ENCODE measurements at places on chromosomes 7 and 10.

DNA sequence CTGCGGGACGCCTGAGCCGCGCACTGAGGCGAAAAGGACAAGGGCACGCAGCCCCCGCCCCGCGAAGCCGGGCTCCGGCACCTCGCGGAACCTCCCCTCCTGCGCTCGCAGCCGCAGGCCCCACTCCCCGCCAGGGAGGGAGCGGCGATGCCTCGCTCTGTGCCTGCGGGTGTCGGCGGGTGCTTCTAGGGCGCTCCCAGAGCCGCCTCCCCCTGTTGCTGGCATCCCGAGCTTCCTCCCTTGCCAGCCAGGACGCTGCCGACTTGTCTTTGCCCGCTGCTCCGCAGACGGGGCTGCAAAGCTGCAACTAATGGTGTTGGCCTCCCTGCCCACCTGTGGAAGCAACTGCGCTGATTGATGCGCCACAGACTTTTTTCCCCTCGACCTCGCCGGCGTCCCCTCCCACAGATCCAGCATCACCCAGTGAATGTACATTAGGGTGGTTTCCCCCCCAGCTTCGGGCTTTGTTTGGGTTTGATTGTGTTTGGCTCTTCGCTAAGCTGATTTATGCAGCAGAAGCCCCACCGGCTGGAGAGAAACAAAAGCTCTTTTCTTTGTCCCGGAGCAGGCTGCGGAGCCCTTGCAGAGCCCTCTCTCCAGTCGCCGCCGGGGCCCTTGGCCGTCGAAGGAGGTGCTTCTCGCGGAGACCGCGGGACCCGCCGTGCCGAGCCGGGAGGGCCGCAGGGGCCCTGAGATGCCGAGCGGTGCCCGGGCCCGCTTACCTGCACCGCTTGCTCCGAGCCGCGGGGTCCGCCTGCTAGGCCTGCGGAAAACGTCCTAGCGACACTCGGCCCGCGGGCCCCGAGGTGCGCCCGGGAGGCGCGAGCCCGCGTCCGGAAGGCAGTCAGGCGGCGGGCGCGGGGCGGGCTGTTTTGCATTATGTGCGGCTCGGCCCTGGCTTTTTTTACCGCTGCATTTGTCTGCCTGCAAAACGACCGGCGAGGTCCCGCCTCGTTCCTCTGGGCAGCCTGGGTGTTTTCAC is 519 bp downstream of the ITGB8 start:
- DNase-seq, result no peak

DNA sequence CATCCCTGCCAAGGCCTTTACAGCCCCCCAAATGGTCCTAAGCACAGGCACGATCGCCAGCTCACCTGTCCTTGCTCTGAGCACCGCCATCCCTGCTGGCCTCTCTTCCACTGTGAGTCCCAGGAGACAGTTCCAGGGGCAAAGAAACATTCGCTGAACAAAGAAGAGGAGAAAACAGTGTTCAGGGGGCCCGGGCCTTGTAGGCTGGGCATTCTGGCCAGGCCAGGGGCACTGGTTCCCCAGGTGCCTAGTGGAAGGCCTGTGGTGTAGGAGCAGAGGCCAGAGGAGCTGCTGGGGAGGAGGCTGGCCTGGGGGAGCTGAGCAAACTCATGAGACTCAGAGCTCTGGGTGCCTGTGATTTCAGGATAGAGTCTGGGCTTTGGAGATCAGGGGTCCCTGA is 22.6 kb downstream of the AQP1 start:
- DNase-seq, result no peak

DNA sequence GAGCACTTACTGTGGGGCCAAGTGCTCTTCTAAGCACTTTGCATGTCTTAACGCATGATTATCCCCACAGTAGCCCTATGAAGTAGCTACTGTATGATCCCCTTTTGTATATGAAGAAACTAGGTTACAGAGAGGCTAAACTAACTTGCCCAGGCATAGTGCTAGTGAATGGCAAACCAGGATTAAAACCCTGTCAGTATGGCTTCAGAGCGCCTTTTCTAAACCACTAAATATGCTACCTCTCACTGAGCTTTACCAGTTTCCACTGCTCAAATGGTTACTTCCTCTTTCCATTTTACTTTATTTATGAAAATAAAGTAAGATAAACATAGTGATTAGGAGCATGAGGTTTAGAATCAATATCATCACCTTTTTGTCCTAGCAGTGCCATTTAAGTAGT is 73.6 kb downstream of the PODXL start:
- peak; percentile 1 for DNase-seq

DNA sequence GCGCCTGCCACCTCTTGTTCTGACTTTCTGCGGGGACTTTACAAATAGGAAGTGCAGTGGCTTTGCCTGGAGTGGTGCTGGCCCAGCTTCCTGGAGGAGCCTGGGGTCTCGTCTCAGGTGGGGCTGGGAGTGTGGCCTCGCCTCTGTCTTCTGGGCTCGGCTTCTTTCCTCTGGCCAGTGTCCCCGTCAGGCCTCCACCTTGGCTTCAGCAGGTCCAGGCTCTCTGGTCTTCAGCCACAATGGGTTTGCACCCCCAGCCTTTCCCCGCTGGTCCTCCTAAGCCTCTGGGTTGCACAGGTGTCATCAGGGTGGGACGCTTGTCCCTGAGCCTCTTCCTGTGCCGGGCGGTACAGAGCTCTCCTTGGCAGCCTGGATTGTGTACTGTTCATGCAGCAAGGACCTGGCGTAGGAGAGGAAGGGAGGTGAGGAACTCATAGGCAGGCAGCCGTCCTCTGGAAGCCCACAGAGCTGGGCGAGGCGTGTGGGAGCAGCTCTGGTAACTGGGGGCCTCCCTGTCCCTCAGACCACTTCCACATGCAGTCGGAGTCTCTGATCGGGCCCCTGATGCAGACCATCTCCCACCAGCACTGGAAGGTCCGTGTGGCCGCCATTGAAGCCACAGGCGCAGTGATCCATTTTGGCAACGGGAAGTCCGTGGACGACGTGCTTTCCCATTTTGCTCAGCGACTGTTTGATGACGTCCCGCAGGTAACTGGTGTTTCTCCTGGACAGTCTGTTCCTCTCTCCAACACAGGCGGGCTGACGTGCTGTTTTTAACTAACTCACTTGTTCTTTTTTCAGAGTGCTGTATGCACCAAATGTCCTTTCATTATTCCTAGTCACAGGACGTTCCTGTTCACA is 2.3 kb upstream of the PRKAR1B start:
- no peak for DNase-seq

DNA sequence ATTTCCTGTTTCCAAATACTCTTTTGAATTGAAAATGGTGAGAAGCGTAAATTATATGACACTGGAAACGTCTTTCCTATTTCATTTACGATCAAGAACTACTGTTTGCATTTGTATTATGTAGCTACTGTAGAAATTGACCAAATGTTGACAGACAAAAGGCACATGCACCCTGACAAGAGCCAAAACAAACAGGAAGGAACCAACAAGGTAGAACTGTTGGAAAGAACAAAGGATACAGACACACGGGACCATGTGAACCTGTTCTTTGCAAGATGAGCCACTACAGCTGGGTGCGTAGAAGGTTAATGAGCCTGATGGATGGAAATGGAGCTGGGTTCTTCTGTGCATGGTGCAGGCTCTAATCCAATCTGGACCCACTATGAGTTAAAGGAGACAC is 48.4 kb upstream of the FZD8 start:
- no peak for DNase-seq

DNA sequence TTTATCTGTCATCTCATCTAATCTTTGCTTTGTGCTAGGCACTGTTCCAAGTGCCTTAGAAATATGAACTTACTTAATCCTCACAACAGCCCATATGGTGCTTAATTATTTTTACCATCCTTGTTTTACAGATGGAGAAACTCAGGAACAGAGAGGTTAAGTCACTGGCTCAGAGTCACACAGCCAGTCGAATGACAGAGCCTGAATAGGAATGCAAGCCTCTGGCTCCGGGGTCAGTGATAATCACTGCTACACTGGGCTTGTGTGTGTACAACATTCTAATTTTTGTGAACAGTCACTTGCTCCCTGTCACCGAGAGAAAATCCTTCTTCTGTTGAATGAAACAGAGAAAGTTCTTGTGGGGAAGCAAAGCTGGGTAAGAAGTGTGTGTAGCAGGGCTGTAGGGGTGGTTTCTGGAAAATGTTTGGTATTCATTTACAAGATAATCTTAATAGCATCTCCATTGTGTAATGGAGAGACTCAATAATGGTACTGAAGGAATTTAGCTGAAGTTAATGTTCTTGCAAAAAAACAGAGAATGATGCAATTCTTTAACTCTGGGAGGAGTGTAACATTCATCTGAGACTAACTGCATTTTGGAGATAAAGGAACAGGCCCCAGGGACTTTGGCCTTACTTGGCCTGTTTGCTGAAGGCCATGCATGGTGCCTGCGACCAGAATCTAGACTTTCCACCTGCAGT is 290.6 kb downstream of the FRMD4A start:
- no peak for DNase-seq

DNA sequence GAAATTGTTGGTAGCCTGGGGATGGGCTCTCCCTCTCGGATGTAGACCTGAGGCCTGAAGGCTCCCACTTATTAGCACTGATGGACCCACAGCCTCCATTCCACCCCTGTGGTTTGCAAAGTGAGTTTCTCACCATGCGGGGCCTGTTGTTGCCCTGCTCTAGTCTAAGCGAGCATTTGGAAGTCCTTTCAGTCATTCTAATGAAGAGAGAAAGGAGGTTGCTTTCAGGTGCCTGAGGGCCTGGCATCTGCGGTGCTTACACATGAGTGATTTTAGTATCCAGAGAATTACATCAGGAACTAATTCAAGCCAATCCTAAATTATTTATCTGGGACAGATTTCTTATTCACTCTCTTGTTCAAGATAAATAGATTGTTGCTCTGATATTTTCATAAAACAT is 61.6 kb downstream of the NAMPT start:
- DNase-seq, result no peak

DNA sequence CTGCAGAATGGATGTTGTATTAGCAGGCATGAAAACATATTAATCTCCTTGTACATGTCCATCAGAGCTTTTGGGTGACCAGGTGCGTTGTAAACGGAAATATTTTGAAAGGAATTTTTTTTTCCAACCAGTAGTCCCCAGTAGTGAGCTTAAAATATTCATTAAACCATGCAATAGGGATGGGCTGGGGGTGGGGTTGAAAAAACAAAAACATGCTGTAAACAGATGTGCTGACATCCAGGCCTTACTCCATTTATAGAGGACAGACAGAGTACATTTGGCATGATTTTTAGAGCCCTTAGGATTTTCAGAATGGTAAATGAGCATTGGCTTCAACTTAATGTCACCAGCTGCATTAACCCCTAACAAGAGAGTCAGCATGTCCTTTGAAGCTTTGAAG is 50.2 kb downstream of the PTPN12 start:
- DNase-seq, result no peak

DNA sequence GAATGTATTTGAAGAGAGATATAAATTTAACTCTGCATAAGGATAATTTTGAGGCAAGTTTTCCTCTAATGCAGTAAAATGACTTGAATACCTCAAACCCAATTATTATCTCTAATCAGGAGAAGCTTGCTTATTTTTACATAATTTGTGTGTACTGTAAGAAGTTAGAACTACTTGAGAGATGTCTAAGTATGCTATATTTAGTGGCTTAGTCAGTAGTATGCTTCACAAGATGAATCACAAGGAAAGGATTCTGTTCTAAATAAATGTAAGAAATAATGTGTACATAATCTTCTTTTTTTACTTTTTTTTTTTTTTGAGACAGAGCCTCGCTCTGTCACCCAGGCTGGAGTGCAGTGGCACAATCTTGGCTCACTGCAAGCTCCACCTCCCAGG is 13.7 kb downstream of the PHTF2 start:
- no peak for DNase-seq

- DNase-seq, result peak; percentile 65
Measured at GRCh38 chr10:15718694-15719048, 1.1 kb downstream of the ITGA8 start.
